ENCODE measurements at places on chromosomes 16 and 17. TPM values are rescaled to one million over a fixed set of nuclear protein-coding genes. Genes with fewer than 3 reads are reported as not detected.

GRCh38 chr17:40454613-40454995 is 11.4 kb downstream of the IGFBP4 start:
- peak; percentile 19 for DNase-seq

- DNase-seq: no peak
Measured at GRCh38 chr16:85153046-85153445, 40.8 kb upstream of the CIBAR2 start.

DNA sequence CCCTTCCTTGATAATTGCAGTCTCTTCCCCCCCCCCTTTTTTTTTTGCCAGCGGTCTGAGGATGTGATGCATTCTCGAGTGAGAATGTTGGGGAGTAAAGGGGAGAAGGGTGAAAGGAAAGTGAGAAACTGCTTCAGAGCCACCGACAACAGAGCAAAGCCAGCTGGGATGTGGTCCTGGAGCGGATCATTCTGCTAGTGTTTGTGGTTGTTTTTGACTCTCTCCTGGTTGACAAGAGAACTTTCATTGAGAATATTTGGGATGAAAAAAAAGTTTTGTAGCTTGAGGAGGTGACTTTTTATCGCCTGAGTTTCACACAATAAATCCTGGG is 1.3 kb downstream of the NF1 start:
- DNase-seq: no peak

DNA sequence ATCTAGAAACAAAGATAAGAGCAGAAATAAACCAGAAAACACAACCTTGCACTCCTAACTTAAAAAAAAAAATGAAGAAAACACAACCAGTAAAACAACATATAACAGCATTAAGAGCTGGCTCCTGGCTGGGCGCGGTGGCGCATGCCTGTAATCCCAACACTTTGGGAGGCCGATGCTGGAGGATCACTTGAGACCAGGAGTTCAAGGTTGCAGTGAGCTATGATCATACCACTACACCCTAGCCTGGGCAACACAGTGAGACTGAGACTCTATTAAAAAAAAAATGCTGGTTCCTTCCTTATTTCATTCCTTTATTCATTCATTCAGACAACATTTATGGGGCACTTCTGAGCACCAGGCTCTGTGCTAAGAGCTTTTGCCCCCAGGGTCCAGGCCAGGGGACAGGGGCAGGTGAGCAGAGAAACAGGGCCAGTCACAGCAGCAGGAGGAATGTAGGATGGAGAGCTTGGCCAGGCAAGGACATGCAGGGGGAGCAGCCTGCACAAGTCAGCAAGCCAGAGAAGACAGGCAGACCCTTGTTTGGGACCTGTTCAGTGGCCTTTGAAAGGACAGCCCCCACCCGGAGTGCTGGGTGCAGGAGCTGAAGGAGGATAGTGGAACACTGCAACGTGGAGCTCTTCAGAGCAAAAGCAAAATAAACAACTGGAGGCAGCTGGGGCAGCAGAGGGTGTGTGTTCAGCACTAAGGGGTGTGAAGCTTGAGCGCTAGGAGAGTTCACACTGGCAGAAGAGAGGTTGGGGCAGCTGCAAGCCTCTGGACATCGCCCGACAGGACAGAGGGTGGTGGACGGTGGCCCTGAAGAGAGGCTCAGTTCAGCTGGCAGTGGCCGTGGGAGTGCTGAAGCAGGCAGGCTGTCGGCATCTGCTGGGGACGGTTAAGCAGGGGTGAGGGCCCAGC is 2.6 kb downstream of the STH start:
- DNase-seq: no peak

The DPEP1 gene
- polyA plus RNA-seq: 433 TPM

Measured in kidney (tissue), 22 donors.